ENCODE measurements at places on chromosomes 11 and 22.

DNA sequence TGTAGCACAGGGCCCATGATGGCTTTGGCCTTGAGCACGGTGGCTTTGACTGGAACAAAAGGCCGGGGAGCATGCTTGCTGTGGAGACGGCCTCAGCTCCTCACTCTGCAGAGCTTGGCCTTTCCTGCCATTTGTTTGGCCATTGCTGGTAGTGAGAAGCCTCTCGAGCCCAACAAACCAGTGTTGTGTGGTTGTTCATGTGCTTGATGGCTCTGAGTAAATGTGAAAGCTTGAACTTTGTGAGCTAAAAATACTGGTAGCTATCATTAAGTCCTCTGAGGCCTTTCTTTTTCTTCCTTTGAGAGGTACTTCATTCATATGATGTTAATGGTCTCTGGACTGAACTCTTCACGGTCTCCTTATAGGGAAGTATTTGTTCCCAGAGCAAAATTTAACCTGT is 39.6 kb downstream of the NAT10 start:
- DNase-seq: no peak

DNA sequence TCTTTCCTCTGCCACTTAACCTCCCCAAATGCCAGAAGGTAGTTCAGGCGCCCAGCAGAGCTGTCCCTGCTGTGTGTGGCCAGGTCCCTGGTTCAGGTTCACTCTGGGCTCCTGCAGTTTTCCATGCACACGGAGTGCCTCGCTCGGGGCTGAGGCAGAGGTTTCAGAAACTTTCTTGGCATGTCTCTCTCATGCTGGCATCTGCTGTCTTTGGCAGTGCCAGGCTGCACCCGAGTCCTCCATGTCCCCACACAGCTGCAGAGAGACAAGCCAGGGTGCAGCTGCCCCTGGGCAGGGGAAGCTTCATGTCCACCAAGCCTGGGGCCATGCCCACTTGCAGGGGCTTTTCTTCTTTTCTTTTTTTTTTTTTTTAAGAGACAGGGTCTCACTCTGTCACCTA is 7.0 kb upstream of the NEFH start:
- DNase-seq: no peak

DNA sequence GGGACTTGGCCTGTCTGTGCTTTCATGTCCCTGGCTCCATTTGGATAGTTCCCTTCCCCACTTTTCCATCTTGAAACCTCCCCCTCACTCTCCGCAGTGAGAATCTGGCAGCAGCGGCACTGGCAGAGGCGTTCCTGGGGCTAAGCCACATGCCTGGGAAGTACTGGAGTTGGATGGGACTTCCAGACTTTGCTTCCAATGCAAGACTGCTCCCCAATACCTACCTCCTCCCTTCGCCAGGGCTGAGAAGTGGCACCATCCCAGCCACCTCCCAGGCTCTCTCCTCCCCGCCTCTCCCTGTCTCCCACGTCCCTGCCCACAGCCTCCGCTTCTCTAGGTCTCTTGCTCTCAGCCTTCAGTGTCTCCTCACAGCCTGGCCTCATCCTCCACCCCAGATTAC is 16.6 kb downstream of the TST start:
- no peak for DNase-seq

- no peak for DNase-seq
These were observed 15.9 kb downstream of the BCR start for GRCh38 chr22:23196165-23196564.

DNA sequence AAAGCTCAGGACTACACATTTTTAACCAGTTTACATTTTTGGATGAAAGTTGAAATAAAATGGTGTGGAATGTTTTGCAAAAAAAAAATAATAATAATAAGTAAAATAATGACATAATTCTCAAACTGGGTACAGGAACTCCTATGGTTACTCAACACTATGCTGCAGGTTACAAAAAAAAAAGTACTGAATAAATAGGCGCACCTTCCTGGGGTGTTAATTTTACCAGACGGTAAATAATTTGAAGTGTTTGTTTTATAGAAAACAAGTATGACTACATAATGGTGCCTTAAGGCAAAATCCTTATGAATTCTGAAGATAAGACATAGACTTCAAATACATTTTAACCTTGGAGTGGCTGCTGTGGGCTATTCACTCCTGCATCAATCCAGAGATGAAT is 76.5 kb downstream of the RELT start:
- DNase-seq: no peak

DNA sequence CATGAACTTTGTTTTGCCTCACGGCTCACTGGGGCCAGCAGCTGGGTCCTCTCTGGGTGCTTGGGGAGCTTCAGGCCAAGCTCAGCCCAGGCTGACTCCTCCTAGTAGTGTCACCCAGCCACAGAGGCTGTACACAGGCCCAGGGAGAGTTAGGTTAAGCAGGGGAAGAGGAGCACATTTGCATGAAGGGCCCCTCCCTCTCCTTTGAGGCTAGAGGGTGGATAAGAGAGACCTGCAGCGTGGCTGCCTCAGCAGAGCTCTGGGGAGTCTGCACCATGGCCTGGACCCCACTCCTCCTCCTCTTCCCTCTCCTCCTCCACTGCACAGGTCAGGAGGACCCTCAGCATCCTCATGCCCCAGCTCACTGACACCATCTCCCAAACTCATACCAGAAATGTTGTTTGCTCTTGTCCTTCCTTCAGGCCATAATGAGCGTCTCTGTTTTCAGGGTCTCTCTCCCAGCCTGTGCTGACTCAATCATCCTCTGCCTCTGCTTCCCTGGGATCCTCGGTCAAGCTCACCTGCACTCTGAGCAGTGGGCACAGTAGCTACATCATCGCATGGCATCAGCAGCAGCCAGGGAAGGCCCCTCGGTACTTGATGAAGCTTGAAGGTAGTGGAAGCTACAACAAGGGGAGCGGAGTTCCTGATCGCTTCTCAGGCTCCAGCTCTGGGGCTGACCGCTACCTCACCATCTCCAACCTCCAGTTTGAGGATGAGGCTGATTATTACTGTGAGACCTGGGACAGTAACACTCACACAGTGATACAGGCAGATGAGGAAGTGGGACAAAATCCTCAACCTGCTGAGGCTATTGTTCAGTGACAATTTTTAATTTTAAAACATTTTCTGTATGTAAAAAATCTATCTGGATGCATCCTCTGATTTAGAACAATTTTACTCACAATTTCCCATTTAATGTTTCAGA is 82.4 kb upstream of the VPREB1 start:
- no peak for DNase-seq

- no peak for DNase-seq
These were observed 73.6 kb downstream of the ALX4 start for GRCh38 chr11:44236296-44236695.

DNA sequence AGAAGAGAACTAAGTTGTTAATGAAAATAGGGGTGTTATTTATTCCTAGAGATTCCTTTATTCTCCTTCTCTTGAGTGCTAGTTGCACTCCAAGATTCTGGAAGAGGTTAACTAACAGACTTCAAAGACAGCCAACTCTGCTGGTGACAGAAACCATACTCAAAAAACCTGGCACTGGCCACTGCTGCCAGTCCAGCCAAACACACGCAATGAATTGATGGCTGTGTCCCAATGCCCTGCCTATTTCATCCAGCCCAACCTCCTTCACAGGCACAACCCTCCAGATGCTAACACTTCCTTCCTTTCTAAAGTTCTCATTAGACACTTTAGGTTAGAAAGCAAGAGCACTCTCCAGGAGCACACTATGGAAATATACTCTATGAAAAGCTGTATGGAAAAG is 150.8 kb upstream of the C11orf58 start:
- DNase-seq: no peak

DNA sequence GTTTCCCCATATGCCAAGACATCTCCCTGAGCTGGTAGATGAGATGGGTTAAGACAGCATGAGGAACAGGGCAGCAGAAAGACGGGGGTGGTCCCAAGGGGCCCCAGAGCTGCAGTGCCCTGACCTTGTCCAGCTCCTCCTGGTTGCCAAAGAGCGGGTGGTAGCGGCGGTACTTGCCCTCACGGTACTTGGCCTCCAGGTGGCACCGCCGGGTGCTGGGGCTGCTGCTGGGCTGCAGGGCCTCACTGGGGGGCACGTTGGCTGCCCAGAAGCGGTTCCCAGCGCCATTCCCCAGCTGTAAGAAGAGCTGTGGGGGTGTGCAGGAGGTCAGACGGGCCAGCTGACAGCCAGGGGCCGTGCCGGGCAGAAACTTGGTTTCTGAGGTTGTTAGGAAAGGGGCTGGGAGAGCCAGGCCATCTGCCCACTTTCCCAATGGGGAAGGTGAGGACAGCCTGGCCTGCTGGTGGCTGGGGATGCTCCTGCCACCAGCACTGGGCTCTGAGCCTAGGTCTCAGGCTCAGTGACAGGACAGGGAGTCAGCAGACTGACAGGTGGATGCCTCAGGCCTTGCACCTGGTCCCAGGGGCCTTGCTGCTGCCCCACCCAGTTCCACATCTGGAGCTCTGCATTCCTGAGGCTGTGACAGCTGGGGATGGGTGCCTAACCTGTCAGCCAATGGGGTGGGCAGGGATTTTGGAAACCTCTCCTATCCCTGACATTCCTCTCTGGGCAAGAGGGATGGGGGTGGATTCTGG is 30.0 kb upstream of the PDE2A start:
- no peak for DNase-seq

- DNase-seq: no peak
These were observed 393.5 kb downstream of the BUD13 start for GRCh38 chr11:116379185-116379828.

GRCh38 chr22:43563571-43563970 is 151.8 kb downstream of the MPPED1 start:
- DNase-seq: no peak

DNA sequence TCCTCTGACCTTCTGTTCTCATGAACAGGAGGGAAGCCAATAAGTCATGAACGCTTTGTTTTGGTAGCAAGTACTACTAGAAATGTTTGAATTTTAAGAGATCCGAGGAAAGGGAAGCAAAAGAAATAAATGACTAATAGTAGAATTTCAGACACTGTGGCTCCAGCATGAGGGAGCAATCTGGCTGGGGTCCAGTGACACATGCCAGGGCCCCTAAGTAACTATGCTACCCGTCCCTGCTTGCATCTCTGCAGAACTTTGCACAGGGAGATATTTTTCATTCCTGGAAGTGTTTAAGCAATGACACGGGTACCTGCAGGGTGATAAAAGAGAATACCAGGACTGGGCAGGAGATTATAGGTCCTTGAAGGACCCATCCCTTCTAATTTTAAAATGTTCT is 7.3 kb upstream of the ADAMTS8 start:
- DNase-seq: no peak

DNA sequence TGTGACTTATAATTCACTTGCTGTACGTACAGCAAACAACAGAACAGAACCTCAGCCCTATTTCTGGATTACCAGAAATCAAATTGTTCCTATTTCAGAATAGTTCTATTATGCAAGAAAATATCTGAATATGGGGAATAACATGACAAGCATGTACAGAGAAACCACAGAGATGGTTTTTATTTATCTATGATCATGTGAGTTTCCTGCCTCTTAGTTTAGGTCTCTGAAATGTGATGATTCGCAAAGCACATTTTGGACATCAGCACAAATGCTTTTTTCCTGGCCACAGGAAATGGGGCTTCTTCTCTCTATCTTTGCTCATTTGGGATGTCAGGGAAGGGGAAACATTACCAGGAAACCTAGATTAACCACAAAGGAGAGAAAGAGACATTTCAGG is 266.7 kb upstream of the CTSC start:
- no peak for DNase-seq
